Glutamatergic neuron (in vitro differentiated cells): ENCODE measurements at places on chromosomes 16 and 17.

DNA sequence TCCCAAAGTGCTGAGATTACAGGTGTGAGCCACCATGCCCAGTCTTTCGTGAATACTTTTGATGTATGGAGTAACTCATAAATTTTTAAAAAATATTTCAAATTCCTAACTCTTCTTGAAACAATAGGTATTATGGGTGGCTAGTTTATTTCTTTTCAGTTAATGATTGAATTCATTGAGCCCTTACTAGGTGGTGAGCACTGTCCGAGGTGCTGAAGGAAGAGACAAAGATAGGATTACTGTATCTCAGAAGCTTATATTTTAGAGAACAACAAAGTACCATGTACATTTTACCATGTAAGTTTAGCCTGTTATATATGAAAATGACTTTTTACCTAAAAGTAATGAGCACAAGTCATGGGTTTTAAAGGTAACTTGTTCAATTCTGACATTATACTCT is 418.3 kb downstream of the NPIPA7 start:
- DNase-seq = no peak

- no peak for DNase-seq
Measured at GRCh38 chr16:48432136-48432535, 46.9 kb upstream of the SIAH1 start.

DNA sequence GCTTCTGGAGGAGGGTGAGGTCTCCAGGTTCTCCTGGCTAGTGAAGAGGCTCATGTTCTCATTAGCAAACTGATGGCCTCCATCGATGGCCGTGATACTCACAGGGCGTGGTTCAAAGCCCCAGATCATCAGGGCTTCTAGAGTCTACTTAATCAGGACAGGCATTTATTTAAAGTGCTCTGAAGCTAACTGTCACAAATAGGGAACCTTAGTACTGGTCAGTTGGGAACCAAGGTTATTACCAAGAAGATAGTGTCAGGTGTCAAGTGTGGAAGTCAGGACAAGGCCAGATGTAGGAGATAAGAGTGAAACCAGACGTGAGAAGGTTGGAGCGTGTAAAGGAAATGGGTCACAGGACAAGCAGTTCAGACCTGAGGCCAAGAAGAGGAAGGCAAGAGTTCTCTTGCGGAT is 56.9 kb downstream of the PIGL start:
- no peak for DNase-seq

DNA sequence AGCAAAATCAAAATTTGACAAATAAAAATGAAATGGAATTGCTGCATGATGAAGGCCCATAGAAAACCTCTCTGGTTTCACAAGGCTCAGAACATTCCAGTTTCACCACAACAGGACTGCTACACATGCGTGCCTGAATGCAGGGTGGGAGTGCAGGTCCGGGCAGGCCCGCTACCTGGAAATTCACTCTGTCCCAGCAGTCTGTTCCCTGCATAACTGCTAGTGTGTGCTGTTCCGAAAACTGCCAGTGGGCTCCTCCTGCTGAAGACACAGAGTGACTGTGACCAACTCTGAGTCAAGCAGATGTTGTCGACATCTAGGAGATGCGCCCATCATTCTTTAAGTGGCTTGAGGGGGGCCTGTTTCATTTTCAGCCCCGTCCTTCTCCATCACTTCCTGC is 284.8 kb upstream of the MAF start:
- DNase-seq = no peak

DNA sequence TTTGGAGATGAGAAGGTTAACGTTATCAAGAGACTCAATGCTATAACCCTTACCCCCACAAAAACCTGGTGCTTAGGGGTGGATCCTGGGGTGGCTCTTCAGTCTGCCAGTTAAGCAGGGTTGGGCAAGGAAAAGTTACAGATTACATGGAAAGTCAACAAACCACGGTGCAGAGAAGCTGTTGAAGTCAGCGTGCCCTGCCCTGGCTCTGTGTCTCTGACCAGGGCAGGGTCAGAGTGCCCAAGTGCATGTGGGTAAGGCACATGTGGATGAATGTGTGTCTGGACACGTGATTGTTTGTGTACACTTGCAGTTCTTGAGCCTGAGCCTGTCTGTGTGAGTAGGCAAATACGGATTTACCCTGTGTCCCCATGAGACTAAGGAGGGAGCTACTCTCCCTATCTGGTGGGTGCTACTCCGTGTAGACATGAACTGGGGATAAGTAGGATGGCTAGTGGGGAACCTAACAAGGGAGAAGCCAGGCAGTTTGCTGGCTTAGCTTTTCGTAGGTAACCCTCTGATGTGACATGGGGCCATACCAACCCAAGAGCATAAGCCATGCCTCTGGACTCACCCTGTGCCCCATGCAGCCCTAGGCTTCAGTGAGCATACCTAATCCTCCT is 5.5 kb downstream of the IGFBP4 start:
- no peak for DNase-seq

GRCh38 chr17:73211745-73212144 is 18.9 kb downstream of the COG1 start:
- DNase-seq = no peak

DNA sequence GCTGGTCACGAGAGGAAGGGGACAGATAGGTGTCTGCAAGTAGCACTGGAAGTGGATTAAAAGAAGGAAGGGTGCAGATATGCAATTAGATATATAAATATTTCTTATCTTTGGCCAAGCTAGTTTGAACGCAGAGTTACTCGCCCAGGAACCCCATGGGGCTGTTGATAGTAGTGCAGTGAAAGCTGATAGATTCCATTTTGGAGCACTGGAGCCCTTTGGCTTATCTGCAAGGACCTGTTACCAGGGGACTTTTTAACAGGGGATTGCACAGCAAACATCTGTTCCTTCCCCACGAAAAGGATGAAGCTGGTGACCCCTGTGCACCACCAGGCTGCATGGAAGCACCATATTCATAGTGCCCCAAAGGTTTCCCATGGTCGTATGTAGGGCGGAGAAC is 218.7 kb downstream of the SHISA9 start:
- no peak for DNase-seq

DNA sequence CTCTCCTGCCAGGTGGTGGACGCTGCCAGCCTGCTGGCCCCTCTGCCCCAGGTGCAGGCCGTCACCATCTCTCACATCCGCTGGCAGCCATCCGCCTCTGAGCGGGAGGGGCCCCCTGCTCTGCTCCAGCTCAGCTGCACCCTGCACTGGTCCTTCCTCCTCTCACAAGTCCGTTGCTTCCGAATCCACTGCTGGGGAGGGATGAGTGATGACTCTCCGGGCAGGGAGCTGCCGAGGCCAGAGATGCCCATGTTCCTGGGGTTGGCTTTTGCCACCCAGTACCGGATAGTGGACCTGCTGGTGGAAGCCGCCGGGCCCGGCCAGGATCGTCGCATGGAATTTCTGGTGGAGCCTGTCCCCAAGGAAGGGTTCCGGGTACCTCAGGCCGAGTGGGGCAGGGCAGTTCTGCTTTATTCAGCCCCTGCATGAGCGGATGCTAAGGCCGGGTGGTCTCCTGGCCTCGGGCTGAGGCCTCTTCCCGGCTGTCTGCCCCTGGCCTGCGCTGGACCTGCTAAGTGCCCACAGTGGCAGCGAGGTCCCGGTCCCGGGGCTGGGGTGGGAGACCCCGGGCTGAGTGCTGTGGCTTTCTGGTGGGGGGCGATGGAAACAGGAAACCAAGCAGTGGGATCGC is 11.4 kb downstream of the ENGASE start:
- no peak for DNase-seq

GRCh38 chr17:18319604-18320256 is 4.6 kb downstream of the SMCR8 start:
- peak; percentile 70 for DNase-seq

DNA sequence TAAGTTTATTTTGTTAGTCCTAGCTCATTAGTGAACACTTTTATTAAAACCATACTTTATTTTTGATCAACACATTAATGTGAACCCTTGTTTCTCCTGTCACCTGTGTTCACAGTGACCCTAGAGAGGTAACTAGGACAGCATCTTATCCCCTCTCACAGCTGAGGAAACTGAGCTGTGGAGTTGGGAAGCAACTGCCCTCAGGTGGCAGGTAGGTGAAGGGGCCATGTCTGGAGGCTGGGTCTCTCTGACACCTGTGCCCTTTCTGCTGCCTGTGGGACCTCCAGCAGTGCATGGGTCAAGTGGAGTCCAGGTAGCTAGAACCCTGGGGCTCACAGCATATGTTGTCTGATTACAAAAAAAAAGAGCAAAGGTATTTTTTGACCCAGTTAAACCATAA is 22.9 kb upstream of the SLC12A3 start:
- DNase-seq = no peak

DNA sequence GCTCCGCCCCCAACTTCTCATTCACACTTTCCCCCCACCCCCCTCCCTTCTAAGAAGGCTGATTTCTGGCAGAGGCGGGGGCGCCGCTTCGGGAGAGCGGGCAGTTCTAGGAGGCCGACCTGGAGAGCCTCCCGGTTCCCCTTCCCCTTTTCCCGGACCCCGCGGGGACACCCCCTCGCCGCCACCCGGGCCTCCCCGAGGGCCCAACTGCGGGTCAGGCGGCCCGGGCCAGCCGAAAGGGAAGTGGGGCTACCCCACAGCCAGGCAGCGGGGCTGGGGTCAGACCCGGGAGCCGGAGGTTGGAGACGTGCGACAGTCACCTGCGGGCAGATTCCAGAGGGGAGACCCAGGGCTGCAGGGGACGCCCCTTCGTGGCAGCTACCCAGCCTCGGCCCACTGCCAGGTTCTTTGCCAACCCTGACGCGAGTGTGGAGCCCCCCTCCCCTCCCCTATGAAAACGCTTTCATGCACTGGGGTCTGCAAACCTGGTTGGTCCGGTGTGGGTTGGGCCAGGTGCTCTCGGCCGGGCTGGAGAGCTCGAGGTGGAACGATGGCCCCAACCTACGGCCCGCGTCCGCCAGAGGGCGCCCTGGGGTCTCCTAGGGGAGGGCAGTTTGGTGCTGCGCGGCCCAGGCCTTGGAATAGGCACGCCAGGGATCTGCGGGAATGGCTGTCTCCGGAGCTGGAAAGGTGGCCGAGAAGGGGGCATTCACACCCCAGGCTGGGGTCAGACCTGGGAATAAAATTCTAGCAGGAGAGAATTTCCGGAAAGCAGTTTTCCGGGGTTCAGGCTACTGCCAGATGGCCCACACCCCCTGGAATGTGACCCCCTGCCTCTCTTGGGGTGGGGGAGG is 721 bp upstream of the SOCS3 start:
- DNase-seq = peak; percentile 98

DNA sequence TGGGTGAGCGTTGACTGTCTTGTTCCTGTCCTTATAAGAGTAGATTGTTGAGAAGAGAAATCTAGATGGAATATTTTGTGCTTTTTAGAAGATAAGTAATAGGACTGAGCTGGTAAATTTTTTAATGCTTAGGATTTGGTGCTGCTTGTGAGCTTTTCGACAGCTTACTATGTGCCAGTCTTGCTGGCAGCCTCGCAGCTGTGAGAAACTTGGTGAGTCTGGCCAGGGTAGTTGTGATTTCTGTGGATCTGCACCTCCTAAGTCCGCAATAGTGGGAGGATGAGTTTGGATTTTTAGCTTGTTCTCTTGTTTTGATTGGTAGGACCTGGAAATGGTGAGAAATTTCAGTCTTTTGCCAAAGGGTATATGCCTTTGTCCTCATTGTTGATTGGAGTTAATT is 3.6 kb downstream of the SOCS7 start:
- no peak for DNase-seq

DNA sequence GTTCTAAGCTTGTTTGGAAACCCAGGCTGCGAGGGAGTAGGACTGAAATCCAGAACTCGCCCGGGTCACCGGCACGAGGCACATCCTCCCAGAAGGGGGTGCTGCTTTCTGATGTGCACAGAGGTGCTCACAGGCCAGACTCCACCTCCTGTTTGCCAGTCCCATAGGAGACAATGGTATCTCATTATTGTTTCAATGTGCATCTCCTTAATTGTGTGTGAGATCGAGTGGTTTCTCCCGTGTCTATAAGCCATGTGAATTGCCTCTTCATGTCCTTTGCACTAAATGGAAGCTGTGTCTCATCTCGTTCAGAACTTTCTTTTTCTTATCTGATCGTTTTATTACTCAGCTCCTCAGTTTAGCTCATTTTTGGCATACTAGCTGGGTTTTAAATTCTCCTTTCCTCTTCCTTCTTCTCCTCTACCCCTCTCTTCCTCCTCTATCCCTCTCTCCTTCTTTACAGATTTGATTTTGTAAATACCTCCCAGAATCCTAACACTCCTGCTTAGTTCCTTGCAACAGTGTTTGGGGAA is 32.1 kb upstream of the PRKCB start:
- peak; percentile 69 for DNase-seq

DNA sequence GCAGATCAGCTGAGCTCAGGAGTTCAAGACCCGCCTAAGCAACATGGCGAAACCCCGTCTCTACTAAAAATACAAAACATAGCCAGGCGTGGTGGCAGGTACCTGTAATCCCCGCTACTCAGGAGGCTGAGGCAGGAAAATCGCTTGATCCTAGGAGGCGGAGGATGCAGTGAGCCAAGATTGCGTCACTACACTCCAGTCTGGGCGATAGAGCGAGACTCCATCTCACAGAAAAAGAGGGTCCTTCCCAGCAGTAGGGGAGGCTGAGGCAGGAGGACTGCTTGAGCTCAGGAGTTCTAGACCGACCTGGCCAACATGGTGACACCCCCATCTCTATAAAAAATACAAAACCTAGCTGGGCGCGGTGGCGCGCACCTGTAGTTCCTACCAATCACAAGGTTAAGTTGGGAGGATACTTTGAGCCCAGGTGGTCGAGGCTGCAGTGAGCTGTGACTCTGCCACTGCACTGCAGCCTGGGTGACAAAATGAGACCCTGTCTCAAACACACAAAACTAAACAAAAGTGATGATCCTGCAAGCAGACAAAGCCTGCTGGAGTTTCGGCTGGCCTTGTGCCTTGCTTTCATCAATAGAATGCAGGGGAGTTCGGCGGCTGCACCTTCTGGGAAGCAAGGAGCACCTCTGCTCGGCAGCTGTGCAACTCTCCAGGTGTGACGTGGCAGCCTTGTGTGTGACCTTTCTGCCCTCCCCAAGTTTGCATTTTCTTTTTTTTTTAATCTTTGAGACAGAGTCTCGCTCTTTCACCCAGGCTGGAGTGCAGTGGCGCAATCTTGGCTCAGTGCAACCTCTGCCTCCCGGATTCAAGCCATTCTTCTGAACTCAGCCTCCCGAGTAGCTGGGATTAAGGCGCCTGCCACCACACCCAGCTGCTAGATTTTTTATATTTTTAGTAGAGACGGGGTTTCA is 12.4 kb upstream of the YWHAE start:
- no peak for DNase-seq

DNA sequence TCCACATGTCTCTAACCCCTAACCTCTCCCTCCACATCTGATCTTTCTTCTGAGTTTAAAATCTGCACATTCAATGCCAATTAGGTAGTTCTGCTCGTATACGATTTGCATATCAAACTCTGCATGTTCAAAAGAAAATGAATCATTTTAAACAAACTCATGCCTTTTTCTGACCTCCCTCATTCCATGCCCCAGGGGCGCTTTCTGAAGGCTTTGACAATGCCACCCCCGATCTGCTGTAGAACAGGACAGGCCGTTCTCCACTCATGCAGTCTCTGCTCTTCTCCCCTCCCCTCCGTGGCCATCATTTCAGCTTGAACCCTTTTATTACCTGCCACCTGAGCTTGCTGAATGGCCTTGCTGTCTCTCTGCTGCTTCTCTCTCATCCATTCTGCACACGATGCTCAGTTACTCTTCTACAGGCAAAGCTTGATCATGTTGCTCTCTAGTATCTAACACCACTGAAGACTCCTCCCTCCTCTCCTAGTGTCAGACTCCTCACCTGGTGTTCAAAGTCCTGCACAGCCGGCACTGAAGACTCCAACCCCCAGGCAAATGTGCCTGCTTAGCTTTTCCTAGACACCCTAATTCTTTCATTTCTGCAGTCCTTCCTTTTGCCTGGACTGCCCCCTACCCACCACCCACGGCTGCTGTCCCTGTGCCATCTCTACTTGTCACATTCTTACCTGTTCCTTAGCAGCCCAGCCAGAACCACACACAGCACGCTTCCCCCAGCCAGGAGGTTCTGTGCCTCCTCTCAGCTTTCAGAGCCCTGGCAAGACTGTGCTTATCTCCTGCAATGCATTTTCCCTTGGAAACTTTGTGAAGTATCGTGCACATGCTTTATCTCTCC is 6.2 kb downstream of the TMEM238L start:
- no peak for DNase-seq
